CD4-positive, alpha-beta T cell treated with Interleukin-15 for 4 hours (primary cell): ENCODE measurements at places on chromosomes 11 and 22.

- no peak for DNase-seq
These were observed 139.2 kb downstream of the WNT11 start for GRCh38 chr11:76067099-76067498.

DNA sequence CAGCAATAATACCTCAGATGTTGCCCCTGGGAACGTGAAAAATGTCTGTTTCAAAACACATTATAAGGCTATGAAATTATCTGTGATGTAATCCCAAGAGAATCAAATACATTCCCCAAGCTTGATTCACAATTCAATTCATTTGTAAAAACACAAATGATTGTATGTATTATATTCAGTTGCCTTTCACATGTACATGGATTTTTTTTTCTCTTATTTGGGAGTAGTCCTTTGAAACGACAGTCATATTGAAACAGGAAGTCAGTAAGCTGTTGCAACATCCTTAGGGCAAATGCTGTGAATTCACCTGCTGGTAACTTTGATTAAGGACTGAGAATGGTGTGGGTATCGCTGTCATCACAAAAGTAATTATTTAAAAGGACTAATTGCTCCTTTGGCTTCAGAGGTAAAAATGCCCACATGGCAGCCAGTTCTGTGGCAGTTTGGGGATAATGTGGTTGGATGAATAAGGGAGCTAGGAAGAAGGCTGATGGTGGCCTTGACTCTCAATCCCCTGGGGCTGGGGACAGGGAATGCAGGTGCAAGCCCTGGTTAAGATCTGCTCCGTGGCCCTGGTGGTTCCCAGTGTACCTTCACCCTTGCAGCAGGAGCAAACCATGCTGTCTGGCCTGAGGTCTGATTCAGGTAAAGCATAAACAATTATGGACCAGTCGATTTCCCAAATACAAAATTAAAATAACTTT is 13.2 kb downstream of the EHF start:
- peak; percentile 9 for DNase-seq

DNA sequence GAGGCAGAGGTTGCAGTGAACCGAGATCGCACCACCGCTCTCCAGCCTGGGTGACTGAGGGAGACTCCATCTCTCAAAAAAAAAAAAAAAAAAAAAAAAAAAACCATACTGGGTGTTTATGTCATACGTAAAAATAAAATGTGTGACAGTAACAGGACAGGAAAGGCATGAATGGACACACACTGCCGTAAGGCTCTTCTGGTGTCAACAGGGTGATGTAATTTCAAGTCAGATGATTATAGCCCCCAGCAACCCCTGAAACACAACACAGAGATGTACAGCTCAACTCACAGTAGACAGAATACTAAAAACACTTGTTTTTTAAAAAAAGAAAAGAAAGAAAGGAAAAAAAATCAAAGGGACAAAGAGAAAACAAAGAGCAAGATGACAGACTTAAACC is 22.2 kb downstream of the SBF1 start:
- DNase-seq = no peak

DNA sequence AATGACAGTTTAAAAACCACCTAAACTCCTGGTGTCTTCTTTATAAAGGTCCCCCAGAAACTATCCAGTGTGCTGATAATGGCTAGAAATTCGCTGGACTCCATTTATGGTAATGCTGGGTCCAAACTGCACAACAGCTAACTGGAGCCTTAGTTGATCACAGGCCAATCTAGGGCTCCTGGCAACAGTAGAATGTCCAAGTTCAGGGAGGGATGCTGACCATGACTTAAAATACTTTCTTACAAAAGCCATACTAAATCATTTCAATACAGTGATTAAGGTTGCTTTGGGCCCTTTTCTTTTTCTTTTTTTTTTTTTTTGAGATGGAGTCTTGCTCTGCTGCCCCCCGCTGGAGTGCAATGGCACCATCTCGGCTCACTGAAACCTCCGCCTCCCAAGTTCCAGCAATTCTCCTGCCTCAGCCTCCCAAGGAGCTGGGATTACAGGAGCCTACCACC is 14.5 kb upstream of the GAB2 start:
- no peak for DNase-seq

GRCh38 chr11:67158221-67158620 is 39.2 kb downstream of the KDM2A start:
- no peak for DNase-seq
